ENCODE measurements at places on chromosomes 13 and 19.

- DNase-seq: no peak
Observed at GRCh38 chr13:86066611-86067365, 267.6 kb upstream of the SLITRK6 start.

DNA sequence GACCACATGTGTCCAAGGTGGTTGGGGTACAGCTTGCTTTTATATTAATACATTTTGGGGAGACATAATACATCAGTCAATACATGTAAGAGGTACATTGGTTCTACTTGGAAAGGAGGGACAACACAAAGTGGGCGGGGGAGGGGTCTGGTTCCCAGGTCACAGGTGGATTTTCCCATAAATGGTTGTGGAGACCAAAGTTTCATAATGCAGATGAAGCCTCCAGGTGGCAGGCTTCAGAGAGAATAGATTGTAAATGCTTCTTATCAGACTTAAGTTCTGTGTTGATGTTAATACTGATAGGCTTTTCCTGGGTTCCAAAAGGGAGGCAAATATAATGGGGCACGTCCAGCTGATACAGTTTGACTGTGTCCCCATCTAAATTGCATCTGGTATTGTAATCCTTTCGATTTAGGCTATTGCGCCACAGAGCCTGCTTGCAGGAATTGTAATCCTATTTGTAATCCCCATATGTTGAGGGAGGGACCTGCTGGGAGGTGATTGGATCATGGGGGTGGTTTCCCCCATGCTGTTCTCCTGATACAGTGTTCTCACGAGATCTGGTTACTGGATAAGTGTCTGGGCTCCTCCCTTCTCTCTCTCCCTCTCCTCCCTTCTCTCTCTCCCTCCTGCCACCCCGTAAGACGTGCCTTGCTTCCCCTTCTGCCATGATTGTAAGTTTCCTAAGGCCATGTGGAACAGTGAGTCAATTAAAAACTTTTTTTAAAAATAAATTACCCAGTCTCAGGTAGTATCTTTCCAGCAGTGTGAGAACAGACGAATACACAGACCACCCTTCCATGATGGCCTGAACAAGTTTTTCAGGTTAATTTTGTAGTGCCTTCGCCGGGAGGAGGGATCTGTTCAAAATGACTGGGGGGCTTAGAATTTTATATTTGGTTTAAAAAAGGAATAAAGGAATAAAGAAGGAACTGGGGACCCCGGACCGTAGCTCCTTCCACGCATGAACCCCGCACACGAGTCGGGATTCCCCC, 44.9 kb downstream of the ZNF823 start:
- no peak for DNase-seq

- no peak for DNase-seq
Observed at GRCh38 chr13:112776354-112776753, 86.5 kb downstream of the ATP11A start.

- no peak for DNase-seq
Observed at GRCh38 chr19:38018694-38019395, 111.8 kb downstream of the SIPA1L3 start.

- DNase-seq: no peak
Observed at GRCh38 chr13:40189426-40189825, 477.0 kb downstream of the FOXO1 start.

DNA sequence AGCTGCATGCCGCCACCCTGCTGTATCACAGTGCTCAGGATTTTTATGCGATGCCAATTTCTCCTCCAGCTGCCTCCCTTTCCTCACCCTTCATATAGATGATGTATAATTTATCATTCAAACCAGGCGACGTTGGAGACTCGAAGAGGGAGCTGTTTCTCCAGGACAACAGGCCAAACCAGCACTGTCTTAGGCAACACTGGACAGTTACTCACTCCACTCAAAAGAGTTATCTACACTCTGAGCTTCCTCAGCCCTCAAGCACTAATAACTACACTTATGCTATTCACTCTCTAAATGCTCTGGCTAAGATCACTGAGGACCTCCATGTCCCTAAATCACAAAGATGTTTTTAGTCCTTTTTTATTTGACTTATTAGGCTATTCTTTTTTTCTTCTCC, 87.3 kb upstream of the RFC3 start:
- DNase-seq: no peak

- DNase-seq: peak; percentile 98
Observed at GRCh38 chr19:7522072-7522922, at the start of gene MCOLN1. Gene MCOLN1 (plus strand): TSS chr19:7522624. CDS start chr19:7522751, 127 bp downstream.

DNA sequence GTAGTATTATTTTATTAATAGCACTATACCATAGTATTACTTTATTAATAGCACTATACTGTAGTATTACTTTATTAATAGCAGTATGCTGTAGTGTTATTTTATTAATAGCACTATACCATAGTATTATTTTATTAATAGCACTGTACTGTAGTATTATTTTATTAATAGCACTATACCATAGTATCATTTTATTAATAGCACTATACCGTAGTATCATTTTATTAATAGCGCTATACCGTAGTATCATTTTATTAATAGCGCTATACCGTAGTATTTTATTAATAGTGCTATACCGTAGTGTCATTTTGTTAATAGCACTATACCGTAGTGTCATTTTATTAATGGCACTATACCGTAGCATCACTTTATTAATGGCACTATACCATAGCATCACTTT, 191.8 kb downstream of the GPC6 start:
- DNase-seq: no peak

DNA sequence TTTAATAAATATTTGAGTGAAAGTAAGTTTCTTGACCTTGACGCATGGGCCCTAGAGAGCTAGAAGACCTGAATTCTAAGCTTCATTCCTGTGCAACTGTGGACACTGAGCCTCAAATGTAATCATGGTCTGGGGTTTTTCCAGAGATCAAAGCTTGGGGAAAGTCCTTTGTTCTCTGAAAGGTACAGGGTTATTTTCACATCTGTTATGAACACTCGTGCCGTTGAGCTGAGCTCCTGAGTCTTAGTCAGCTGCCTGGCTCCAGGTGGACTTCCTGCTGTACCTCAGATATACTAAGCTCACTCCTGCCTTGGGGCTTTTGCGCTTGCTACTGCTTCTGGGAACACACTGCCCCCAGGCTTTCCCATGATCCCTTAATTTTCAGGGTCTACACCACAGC, 7.5 kb upstream of the ZBTB32 start:
- DNase-seq: no peak

DNA sequence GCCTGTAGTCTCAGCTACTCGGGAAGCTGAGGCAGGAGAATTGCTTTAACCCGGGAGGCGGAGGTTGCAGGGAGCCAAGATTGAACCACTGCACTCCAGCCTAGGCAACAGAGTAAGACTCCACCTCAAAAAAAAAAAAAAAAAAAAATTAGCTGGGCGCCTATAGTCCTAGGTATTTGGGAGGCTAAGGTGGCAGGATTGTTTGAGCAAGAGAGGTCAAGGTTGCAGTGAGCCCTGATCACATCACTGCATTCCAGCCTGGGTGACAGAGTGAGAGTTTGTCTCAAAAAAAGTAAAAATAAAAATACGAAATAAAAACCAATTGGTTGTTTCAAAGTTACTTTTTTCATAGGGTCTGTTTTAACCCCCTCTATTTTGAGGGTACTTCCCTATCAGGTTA, 1.3 kb upstream of the LMNB2 start:
- DNase-seq: no peak

DNA sequence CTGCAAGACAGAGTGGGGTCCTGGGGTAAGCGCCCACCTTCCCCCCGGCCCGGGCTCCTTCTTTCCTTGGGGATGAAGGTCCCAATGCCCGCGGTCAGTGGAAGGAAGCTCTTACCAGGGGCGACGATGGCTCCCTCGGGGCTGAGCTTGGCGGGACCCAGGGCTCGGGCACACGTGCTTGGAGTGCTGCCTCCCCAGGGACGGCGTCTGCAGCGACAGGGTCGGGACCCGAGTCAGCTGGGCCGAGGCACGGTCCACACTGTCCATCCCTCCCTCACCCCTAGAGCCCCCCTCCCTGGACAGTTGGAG, 3.5 kb downstream of the JSRP1 start:
- DNase-seq: no peak

DNA sequence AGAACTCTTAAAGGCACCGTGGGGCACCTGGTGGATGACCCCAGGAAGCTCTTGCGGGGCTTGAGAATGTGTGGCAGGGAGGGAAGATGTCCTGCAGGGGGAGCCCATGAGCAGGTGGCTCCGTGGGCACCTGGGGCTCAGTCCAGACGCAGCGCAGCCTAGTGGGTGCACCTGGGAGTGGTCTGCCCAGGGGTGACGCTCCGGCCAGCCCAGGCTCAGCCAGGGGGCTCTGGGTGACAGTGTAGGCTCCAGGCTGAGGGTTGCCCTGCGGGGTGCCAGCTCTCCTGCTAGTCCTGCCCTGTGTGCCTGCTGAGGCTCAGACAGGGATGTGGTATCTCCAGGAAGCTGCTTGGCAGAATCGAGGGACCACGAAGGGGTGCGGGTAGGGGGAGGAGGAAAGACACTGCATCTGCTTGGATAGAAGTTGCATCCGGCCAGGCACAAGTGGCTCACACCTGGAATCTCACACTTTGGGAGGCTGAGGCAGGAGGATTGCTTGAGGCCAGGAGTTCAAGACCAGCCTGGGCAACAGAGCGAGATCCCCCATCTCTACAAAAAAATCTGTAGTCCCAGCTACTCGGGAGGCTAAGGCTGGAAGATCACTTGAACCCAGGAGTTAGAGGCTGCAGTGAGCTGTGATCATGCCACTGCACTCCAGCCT, 15.0 kb upstream of the PGLS start:
- DNase-seq: peak; percentile 69

- peak; percentile 41 for DNase-seq
Observed at GRCh38 chr19:6521718-6522646, 8.8 kb upstream of the TNFSF9 start.

DNA sequence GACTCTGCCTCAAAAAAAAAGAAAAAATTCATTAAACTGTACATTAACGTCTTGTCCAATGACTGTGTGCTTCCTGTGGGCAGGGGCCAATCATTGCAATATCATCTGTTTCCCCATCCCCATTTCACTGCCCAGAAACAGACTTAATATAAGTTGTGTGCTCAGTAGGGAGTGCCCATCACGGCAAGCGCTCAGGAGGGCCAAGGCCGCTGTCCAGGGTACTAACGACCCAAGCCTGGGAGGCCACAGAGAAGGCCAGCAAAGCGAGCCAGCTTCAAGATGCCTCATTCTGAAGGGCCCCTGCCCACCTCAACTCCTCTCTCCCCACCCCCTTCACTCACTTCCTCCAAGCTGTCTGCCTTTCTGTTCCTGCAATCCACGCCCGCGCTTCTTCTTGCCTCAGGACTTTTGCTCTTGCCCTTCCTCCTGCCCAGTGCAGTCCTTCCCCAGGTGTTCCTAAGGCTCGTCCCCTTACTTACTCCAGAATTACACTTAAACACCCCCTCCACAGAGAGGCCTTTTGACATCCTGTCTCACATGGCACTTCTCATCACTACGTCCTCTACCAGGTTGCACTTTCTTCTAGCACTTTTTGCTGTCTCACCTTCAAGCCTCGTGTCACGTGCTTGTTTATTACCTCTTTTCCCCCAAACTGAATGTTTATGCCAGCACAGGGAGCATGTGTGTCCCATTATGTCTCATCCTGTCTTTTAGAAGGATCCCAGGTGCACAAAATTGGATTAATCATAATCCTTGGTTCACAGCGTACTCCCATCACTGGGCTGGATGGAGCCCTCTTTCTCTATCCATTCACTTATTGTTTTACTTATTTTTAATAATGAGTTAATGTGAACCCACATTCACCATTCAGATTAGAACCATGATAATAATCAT, 11.3 kb upstream of the POU2F2 start:
- no peak for DNase-seq

Measured in CD4-positive, alpha-beta memory T cell (primary cell).